ENCODE measurements at places on chromosomes 6 and 20.
A peak's percentile ranks its signal among the peaks of the same experiment; 100 is the strongest.

- DNase-seq, result no peak
These were observed 4.6 kb downstream of the PGM3 start for GRCh38 chr6:83188501-83188900.

DNA sequence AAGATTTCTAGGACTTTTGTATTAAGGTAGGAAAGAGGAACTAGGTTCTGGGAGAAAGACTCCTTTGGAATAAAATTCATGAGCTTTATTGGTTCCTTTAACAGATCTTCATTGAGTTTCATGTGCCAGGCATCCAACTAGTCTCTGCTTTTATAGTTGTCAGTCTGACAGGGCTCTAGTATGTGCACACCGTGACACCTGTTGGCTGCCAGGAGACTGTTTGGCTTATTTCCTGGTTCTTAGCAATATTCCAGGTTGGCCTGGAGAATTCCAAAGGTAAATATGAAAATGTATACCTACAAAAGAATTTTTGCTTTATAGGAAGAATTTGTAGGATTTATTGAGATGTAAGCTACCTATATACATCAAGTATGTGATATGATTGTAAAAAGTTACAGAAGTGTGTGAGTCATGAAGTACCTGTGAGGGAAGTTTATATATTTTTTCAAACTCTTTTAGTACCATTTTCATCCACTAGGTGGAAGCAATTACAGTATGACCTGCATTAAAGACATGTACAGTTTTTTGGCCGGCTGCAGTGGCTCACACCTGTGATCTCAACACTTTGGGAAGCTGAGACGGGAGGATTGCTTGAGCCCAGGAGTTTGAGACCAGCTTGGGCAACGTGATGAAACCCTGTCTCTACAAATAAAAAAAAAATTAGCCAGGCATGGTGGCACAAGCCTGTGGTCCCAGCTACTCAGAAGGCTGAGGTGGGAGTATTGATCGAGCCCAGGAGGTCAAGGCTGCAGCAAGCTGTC lies 35.2 kb downstream of the NDUFAF5 start:
- peak; percentile 56 for DNase-seq

DNA sequence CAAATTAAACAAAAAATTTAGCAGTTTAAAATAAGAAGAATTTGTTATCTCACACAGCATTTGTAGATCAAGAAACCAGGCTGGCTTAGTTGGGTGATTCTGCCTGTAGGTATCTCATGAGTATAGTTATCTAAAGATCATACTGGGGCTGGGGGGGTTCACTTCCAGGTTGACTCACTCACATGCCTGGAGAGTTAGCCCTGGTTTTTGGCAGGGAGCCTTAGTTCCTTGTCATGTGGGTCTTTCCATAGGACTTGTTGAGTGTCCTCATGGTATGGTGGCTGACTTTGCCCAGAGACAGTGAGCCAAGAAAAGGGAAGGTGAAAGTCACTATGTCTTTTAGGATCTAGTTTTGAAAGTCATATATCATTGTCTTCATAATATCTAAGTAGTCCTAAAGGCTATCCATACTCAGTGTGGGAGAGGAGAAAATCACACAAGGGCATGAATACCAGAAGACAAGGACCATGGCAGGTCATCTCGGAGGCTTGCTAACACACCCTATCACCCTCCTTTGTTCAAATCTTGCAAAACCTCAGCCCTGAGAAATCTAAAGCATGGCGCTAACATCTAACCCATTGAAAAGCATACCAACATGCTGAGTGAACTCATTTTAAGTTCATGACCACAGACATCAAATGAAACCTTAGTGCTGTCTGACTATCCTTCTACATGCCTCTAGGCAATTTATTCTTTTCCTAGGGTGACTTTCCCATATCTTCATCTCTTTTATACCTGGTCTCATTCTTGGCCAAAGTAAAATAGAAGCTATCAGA lies 39.2 kb downstream of the CYP24A1 start:
- DNase-seq, result no peak

GRCh38 chr20:50320901-50321796 lies 130.5 kb downstream of the CEBPB start:
- DNase-seq, result no peak

DNA sequence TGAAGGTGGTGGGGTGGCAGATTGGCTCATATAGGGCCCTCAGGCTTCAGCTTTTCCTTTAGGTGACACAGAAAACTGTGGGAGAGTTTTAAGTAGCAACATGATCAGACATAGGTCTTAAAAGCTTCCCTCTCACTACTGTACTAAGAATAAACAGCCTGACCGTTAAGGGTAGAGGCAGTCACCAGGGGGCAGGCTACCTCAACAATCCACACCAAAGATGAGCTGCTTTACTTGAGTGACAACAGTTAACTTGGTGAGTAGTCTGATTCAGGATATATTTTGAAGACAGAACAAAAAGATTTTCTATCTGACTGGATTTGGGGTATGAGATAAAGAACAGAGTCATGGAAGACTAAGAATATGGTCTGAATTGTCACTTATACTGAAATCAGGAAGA lies 193.1 kb upstream of the SHLD1 start:
- DNase-seq, result peak; percentile 65
